ENCODE measurements at places on chromosomes 12 and 14.

GRCh38 chr14:49447540-49448107 is 138.6 kb downstream of the RPS29 start:
- no peak for DNase-seq

GRCh38 chr14:87494010-87494409 is 499.0 kb downstream of the GALC start:
- no peak for DNase-seq

DNA sequence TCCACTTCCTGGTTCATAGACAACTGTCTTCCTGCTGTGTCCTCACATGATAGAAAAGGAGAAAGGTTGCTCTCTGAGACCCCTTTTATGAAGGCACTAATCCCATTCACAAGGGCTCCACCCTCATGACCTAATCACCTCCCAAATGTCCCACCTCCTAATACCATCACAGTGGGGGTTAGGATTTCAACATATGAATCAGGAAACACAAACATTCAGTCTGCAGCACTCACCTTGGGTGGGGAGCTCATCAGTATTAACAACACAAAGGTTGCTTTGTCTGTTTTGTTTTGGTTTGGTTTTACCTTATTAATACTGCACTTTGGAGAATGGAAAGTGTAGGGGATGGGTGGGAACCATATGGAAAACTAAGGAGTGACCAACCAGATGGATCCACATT is 10.5 kb upstream of the SMCO2 start:
- DNase-seq: no peak

- DNase-seq: no peak
Observed at GRCh38 chr12:89674326-89674942, 34.2 kb downstream of the ATP2B1 start.

DNA sequence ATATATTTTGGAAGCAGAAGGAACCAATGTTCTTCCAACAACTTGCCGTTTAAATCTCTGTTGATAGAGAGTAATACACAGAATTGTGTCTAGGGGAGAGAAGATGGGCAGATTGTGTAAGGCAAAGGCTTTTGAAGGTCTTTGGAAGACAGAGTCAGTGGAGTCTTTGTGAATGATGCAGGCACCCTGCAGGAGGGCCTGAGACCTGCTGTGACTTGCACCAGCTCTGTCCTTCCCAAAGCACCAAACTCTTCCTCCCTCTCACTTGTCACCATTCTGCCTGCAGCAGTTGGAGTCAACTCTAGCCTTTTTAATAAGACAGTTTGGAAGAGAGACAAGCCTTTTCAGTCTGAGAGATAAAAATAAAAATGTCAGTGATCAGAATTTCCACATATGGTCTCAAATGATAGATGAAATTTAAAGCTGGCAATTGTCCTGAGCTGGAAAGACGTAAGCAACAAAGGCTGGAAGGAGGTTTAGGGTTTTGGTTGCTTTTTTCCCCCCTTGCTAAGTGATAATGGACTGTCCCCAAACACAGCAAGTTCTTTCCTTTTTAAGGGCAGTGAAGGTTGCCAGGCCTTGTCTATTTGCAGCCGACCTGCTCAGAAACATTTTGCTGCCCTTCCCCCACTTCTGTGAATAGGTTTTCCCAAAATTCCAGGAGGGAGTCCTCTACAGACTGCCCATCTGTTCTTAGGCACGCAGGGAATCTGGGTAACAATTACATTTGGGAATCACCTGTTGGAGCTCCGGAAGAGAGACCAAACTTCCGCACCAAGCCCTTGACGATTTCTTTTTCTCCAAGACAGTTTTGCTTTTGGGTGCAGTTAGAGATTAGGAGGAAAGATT is 103.0 kb upstream of the NTF3 start:
- no peak for DNase-seq

DNA sequence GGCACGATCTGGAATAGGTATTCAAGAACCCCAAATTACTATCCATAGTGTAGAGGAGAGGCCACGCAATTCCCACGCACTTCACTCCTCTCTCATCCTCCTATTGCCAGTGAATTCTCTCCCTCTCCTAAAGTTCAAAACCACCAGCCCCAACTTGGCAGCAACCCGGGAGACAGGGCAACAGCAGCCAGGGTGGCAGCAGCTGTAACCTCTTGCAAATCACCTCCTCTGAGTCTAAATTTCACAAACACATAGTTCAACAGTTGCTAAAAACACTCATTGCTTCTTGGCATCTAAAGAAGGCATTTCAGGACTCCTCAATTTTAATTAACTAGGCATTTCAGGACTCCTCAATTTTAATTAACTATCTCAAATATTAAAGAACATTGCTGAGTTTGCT is 37.7 kb upstream of the MANSC4 start:
- DNase-seq: no peak

DNA sequence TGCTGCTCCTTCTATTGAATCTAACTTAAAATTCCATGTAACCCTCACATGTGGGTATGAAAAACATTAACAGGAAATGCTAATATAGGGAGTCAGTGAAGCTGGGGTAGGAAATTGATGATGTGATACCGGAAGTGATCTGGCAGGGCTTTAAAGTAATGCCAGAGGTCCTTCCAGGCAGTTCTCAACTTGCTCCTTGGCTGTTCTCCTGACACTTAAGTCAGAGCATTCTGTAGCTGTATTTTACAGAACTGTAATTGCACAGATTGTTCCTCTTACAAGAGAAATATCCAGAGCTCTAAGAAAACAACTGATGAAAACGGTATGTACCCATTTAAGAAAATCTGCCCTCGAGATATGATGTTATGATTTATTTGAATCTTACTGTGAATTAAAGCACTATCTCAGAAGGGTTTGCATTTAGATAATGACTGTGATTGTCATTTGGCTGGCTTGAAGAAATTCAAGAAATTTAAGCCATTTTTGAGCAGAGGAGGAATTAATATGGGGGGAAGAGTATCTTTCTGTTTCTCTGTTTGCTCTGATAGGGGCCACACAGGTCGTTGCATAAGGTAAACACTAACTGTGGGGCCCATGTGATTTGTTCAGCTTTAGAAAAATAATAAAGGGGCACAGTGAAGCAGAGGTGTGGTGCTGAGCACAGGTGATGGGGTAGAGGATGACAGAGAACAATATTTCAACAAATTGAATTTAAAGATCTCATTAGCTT is 88.4 kb downstream of the BBS10 start:
- no peak for DNase-seq

- DNase-seq: no peak
Observed at GRCh38 chr12:95151406-95151805, 65.9 kb downstream of the FGD6 start.

DNA sequence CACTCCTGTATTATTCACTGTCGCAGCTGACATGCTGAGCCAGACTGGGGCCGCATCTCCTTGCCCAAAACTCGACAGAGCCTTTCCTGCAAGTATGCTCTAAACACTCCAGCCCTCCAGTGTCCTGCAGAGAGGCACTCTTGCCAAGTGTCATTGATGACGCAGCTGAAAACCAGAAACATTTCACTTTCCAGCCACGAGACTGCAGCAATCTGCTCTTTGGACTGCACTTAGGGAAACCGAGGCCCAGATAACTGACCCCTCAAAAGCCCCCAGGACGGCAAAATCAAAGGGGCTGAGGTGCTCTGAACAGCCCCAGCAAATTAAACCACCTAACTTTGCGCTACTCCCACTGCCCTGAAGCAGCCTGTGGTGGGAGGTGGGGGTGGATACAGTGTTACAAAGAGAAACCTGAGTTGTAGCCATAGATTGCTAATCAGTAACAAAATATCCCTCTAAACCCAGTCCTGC is 2.6 kb downstream of the CCDC85C start:
- DNase-seq: no peak

DNA sequence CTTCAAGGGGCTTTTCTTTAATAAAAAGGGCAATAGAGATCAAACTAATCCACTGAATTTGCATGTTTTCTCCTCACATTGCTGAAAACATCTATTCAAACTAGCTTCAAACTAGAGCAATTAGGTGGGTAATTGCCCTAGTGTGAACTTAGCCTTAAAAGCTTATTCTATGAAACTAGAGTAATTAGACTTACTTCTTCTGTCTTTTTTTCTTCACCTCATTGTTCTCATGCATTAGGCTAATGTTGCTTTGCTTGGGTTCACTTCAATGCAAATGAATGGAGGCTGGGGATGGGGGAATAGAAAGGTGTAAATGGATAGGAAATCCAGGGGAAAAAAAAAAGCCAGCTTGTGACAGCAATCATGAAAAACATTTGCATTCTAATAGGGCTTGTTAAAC is 414.8 kb upstream of the LMO3 start:
- DNase-seq: no peak

- DNase-seq: no peak
Observed at GRCh38 chr14:69994002-69994401, 114.8 kb downstream of the SMOC1 start.

GRCh38 chr14:99024926-99025325 is 247.1 kb downstream of the BCL11B start:
- DNase-seq: no peak

GRCh38 chr14:53409969-53410368 is 256.8 kb upstream of the DDHD1 start:
- no peak for DNase-seq
